ENCODE measurements at places on chromosomes 5 and 9. TPM values are rescaled to one million over a fixed set of nuclear protein-coding genes. Genes with fewer than 3 reads are reported as not detected.

- H3K36me3 ChIP-seq: no peaks in the 10 kb centered on the region
- H3K27ac ChIP-seq: peak overlapping the region; percentile 91
- peak overlapping the region; percentile 53 for H3K4me3 ChIP-seq
- H3K4me1 ChIP-seq: peaks cover 94% of the 10 kb centered on the region
- no peak for DNase-seq
- H3K27me3 ChIP-seq: no peaks in the 10 kb centered on the region
Measured at GRCh38 chr9:137300567-137301080, 1.4 kb downstream of the NRARP start.

- H3K27me3 ChIP-seq: no peaks in the 10 kb centered on the region
- DNase-seq: no peak
- H3K27ac ChIP-seq: no peak overlapping the region
- no peak overlapping the region for H3K4me3 ChIP-seq
- no peaks in the 10 kb centered on the region for H3K36me3 ChIP-seq
Measured at GRCh38 chr5:7606840-7607465, 211.0 kb downstream of the ADCY2 start.

DNA sequence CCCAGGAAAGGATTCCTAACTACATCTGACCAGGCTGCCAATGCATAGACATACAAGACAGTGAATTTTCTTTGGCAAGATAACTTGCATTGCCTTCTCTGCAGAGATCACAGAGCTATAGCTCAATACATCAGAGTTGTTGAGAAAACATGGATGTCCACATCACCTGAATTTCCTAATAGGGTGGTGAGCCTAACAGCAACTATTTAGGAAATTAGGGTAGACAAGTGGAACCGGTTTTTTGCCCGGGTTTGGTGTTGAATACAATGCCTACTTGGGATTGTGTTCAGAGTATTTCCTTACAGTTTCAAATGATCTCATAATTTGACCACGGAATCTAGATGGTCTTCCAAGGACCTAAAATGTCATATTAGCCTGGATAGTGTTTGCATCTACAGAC is 262.7 kb downstream of the KIF4B start:
- no peaks in the 10 kb centered on the region for H3K36me3 ChIP-seq
- no peak overlapping the region for H3K4me3 ChIP-seq
- no peak overlapping the region for H3K27ac ChIP-seq
- H3K4me1 ChIP-seq: no peaks in the 10 kb centered on the region
- no peaks in the 10 kb centered on the region for H3K27me3 ChIP-seq

FGF18 gene
- 0.19 TPM for total RNA-seq
